ENCODE measurements at places on chromosomes 16 and 17.

DNA sequence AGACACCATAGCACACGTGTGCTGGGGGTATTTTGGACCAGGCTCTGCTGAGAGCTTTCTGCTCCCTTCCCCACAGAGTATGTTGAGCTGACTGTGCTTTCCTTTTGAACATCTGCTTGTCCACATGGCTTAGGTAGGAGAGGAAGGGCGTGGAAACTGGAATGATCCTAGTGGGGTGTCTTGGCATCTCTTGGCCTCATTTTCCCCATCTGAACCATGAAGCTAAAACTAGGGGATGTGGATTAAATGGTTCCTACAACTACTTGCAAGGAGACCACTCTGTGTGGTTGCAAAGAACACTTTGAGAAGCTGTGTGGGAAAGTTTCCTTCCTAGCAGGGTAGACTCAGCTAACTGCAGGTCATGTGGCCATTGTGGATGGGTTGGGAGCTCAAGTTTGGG is 6.7 kb upstream of the NLRC5 start:
- DNase-seq, result no peak

DNA sequence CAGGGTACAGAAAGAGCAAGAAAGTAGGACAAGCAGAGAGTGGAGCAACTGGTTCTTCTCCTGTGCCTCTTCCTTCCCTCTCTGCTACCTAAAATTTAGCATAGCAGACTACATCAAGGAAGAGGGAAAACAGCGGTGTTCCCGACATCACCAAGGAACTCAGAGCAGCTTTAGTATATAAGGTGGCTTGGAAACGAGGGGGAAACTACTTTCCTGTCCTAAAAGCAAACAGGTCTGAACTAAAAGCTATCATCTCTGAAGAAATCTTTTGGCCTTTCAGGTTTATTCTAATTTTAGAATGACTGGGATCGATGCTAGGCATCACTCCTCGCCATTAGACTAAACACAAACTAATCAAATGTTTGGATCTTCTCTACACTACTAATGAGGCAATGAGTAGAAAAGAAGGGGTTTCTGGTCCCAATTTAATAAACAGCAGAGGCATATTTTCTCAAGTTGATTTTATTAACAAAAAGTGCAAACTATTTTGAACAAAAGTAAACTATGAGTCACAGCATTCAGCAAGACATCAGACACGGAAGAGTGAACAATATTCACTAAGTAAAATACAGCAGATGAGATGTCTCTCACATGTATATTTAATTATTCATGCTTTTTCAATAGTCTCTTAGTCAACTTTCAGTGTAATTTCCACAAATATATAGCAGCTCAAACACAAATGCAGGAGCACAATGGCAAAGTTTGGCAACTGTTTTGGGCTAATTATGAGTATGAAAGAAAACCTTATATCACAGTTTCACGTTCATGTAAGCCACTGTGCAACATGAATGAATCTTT is 108.7 kb downstream of the TRIM37 start:
- DNase-seq, result no peak

DNA sequence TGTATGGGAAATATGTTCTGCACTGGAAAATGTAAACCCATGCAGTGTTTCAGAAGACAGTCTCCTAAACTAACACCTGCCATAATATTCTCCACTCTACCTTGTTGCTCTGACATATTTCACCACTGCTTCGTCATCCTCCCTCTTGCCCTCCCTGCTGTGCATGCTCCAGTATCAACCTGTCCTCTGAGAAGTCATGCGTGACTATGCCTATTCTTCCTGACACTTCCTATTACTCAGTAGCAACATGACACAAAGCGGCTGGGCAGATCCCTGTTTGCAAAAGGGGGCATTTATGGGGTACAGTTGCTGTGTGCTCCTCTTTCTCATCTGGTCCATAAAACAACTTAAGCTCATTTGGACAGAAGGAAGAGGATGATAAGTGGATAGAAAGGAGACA is 805.6 kb upstream of the EEF2KMT start:
- DNase-seq, result no peak

GRCh38 chr17:21211825-21212479 is 2.0 kb downstream of the TMEM11 start:
- DNase-seq, result no peak

- DNase-seq, result no peak
These were observed 3.8 kb downstream of the TBX21 start for GRCh38 chr17:47736501-47737495.

- no peak for DNase-seq
These were observed 48.3 kb downstream of the WDR45B start for GRCh38 chr17:82599674-82600661.

GRCh38 chr16:22035153-22035552 is 27.2 kb downstream of the MOSMO start:
- DNase-seq, result no peak

GRCh38 chr17:74954665-74955421 is 17.7 kb downstream of the HID1 start:
- no peak for DNase-seq

- no peak for DNase-seq
These were observed 116.9 kb downstream of the USP22 start for GRCh38 chr17:20925954-20926353.

- DNase-seq, result no peak
These were observed 1.2 kb upstream of the TCAP start for GRCh38 chr17:39663688-39664580.

DNA sequence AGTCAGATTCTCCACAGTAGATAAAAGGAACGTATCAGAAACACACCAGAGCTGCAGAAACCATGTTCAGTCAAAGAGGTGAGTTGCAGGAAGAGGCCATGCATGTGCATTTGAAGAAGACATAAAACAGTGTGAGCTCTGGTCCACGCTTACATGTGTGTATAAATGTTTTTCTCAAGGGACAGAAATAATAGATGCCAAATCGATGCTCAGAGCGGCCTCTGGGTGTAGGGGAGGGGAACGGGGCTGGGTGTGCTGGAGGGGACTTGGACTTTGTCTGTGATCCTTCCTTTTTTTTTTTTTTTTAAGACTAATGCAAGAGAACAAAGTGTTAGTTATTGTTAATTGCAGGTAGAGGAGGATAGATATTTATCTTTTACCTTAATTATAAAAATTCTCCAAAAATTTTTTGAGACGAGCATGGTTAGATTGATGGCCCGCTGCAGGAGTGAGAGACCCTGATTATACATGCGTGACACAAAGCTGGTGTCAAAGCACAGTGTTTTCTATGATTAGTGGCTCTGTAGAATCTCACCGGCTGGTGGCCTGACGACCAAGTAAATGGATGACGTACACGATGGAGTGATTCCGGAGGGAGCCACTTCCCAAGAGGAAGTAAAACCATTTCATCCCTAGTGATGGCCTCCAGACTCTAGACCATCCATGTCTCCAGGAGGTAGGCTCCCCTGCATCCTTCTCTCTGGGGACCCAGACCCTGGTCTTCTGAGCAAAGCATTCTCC is 240.2 kb downstream of the ENGASE start:
- no peak for DNase-seq
